ENCODE measurements at places on chromosomes 2 and 18.

GRCh38 chr2:224670203-224670602, 46.0 kb downstream of the CCDC195 start:
- DNase-seq = no peak

DNA sequence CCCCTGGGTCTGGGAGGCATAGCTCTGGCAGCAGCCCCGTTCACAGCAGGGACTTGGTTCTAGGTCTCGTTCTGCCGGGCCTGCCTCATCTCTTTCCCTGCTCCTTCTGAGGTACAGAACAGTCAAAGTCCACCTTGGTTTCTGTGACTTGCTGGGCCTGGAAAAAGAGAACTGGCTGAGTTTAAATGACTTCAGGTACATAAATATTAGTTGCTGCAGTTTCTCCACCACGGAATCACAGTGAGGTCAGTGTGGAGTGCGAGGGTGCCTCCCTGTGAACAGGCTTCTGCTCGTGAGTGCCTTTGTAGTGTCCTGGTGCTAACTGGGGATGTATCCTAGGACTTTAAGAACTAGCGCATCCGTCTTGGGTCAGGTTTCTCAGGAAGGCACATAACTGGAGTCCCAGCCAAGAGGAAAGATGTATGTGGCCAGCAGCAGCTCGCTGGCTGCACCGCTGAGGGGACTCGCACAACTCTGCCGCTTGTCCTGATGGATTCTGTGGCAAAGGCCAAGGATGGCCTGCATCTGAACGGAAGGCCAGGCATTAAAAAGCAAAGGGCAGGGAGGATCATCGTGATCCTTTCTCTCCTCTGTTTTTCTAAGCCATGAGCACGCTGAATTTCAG, 188.6 kb downstream of the SH3RF3 start:
- no peak for DNase-seq

GRCh38 chr2:33477473-33478468, 1.3 kb downstream of the RASGRP3 start:
- DNase-seq = no peak

DNA sequence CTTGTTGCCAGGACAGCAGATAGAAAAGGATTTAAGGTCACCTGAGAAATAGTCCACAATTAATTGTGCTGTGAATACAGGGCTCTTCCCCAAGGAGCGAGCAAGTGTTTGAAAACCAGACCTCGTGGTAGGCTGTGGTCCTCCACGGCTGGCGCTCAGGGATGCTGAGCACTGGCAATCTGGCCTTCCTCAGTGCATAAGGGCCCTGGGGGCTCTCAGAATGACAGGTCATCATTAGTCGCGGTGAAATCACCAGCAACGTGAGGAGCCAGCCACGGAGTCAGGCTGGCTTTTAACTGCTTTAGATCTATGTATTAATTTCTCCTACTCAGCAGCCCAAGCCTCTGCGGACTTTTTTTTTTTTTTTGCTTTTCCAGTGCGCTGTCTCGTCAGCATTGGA, 148.5 kb downstream of the FHOD3 start:
- DNase-seq = no peak

- no peak for DNase-seq
Measured at GRCh38 chr18:2406544-2406943, 164.8 kb downstream of the METTL4 start.

DNA sequence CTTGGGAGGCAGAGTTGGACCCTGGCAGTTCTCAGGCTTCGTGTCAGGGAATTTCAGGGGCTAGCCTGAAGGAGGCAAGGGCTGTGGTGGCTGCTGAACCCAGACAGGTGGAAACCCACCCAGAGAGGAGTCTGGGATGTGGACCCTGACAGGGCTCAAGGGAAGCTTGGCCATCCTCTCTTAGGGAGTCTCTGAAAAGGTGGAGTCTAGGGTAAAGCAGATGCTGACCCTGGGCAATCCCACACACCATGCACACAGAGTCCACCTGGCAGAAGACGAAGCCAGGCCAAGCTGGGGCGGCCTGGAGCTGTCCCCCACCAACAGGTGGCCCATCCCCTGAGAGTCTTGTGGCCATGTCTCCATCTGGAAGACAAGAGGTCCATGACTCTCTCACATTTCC, 41.2 kb upstream of the TEX51 start:
- DNase-seq = no peak

DNA sequence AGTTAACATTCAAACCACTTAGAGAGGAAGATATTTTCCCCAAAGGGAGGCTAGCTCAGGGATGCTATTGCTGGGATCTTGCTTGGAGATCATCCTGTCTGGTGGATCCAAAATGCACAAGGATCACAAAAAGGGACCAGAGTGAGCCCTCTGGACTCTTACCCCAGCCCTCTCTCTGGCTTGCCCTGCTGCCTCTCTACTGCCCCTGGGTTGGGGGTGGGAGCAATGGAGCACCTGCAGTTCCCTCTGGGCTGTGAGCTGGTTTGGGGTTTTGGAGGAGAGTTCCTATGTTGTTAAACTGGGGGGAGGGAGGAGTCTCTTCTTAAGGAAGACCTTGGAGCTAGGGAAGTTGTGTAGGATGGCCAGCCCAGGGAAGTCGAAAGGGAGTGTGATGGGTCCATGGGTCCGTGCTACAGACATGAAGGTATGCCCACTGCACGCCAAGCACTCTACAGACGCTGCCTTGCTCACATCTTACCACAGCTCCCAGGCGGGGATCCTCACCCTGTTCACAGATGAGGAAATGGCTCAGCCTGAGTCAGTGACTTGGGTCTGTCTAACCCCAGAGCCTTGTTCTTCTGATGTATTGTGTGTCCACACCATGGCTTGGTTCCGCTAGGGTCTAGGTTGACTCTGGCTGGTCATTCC, 3.8 kb downstream of the LBH start:
- no peak for DNase-seq

DNA sequence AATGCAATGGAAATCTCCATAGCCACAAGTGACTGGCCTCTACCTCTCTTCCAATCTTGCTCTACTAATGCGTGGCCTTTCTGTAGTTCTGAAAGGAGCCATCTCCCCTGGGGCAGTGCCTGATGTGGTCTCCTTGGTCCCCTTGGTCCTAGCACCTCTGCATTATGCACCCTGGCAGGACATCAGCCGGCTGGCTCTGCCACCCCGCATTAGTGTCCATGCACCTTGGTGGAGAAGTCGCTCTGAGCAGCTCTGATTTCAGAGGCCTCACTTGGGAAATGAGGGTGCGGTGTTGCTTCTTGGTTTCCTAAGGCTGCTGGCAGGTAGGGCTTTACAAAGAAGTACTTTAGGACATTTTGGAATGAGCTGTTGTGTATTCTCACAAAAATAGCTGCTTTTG, 317.9 kb downstream of the GBX2 start:
- no peak for DNase-seq

- DNase-seq = no peak
Measured at GRCh38 chr2:155830817-155831579, 501.5 kb downstream of the NR4A2 start.

DNA sequence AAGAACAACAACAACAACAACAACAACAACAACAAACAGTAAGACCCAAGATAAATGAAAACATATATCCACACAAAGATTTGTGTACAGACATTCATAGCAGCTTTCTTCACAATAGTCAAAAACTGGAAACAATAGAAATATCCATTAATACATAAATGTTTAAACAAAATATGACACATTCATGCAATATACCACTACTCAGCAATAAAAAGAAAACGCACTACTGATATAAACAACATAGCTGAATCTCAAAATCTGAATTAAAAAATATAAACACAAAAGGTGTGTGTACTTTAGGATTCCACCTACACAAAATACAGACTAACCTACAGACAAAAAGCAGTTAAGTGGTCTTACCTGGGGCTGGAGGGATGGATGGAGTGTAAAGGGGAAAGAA, 42.1 kb downstream of the DOK1 start:
- no peak for DNase-seq

DNA sequence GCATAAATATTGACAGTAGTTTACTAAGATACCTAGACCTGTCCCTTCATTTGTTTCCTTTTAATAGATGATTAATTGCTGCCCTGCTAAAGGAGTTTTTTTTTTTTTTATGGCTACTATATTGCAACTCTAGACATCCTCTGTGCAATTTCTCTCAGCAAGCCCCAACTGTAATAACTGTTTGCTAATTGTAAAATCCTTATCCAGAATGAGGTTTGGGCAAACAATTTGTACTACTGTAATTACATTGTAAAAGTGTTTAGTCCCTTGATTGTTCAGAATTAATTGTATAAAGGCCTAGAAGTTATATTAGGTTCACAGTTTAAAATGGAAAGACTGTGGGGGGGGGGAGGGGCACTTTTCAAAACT, 3.7 kb upstream of the MEIS1 start:
- no peak for DNase-seq

- no peak for DNase-seq
Measured at GRCh38 chr2:144290276-144290675, 229.6 kb downstream of the ZEB2 start.

DNA sequence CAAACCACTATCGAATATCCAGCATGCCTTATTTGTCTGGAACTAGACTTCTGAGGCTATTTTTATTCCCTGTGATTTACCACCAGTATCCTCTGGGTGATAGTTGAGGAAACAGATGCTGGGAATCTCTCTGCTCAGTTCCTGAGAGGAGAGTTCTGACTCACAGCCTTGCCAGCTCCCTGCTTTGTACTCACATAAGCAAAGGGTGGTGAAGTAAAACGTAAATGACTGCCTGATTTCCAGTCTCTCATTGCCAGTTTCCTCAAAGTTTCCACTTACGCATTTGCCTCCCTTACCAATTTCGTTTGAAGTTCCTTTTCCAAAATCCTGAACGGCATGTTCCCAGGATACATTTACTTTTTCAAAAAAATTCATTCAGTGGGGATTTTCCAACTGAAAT, 69.2 kb upstream of the HNRNPA3 start:
- no peak for DNase-seq

GRCh38 chr2:27010139-27010538, 22.6 kb upstream of the TMEM214 start:
- no peak for DNase-seq

DNA sequence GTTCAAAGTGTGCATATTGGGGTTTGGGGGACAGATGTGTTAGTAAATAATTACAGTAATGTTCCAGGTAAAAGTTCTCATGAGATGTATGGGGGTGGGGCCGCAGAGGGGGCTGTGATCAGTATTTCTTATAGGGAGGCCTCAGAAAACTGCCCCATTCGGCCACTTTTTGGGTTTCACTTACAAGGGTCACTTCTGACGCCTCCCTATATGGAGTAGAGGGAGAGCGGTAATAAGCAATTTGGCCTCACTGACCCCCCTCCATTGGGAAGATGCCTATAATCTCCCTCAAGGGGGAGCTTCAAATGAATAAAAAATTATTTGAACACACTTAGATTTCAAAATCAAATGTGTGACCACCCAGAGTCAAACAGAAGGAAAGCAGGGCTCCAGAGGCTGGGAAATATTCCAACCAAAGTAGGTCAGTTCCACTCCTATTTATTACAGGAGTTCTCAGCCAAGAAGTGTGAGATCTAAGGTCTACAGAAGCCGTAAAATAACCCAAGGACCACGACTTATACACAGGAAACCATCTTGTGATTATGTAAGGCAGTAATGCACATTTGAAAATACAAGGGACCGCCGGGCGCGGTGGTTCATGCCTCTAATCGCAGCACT, 2.7 kb downstream of the SCTR start:
- no peak for DNase-seq

GRCh38 chr2:137969418-137969765, 5.1 kb downstream of the HNMT start:
- DNase-seq = peak; percentile 78

GRCh38 chr2:60659026-60659425, 97.0 kb upstream of the PAPOLG start:
- no peak for DNase-seq

DNA sequence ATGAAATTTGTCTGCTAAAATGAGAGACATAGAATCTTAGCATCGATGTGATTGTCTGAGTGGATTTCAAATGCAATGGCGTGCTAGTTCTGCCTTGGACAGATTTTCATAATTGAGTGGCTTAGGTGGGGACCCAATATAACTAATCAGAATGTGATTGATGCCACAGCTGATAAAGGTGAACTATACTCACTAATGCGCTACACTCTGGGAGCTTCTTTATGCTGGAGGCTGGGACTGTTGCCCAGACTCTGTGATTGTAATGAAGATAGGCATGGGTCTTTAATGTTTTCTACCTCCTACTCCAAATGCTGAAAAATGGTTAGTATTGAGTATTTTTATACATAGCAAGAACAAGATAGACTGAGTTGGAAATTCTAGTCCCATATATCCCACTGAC, 339.5 kb upstream of the SLC39A10 start:
- DNase-seq = no peak

GRCh38 chr18:75109819-75110218, 99.1 kb downstream of the PTGR3 start:
- no peak for DNase-seq

DNA sequence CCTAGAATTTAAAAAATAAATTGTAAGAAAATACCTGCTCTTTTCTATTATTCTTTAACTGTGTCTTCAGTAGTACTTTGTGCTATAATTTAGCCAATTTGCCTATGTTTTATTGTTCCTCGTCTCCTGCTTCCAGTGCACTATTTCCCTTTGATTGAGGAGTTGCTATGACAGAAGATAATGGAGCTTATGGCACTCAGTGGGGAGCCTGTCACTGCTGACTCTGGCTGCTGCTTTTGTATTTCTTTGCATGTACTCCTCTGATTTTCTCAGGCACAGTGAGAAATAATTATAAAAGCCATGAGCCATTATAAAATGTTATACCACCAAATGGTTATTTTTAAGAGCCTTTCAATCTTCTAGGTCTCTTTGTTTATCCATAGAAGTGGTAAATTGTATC, 1310.8 kb upstream of the SLC39A10 start:
- DNase-seq = no peak

GRCh38 chr2:133293544-133294353, 274.5 kb downstream of the NCKAP5 start:
- no peak for DNase-seq

DNA sequence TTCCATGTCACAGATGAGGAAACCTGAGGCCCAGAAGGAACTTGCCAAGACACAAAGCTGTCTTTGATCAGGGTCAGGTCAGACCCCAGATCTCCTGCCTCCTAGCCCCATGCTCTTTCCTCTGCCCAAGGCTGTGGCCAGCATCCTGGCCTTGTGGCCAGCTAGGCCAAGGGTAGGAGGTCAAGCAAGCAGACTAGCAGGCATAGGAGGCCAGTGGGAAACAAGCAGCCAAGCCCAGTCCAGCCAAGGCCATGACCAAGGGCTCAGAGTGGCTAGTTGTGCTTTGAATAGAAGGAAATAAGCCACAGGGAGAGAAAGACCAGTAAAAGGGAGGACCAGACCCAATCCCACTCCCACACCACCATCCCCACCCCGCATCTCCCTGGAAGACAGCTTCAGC, 30.4 kb downstream of the KCNK3 start:
- no peak for DNase-seq

DNA sequence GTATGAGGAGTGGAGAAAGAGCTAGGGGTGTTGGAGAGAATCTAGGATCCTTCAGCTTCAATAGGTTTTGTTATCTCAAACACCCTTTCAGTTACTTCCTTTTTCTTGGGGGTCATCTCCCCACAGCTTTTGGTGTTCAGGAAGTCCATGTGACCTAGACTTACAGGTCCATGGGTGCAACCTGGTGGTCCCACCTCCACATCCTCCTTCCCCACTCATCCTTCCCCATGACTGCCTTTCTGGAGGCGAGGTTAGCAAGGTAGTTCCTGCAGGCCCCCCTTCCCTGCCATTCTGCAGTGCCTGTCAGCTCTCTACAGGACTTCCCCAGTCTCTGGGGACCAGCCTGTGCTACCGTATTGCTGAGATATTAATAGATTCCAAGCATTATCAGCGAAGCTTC, 107.6 kb downstream of the TMEM17 start:
- DNase-seq = no peak

All from NCI-H1092 (cell line).